ENCODE measurements at places on chromosomes 3 and 15. TPM values are rescaled to one million over a fixed set of nuclear protein-coding genes. Genes with fewer than 3 reads are reported as not detected.

DNA sequence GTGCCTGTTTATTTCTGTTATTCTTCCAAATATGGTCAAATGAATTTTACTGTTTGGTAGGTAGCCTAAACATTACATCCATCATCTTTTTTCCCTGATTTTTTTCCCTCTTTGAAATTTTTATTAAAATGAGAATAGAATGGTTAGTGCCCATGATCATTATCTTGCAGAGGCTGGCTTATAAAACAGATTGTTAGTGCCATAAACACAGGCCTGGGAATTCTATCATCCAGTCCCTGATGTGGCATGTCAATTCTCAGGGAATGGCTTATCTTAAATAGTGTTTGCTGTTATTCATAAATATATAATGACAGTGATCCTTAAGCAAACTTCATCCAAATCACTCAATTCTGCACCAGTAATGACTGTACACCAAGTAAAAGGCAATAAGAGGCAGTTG is 207.3 kb downstream of the TUSC7 start:
- no peak for DNase-seq

DNA sequence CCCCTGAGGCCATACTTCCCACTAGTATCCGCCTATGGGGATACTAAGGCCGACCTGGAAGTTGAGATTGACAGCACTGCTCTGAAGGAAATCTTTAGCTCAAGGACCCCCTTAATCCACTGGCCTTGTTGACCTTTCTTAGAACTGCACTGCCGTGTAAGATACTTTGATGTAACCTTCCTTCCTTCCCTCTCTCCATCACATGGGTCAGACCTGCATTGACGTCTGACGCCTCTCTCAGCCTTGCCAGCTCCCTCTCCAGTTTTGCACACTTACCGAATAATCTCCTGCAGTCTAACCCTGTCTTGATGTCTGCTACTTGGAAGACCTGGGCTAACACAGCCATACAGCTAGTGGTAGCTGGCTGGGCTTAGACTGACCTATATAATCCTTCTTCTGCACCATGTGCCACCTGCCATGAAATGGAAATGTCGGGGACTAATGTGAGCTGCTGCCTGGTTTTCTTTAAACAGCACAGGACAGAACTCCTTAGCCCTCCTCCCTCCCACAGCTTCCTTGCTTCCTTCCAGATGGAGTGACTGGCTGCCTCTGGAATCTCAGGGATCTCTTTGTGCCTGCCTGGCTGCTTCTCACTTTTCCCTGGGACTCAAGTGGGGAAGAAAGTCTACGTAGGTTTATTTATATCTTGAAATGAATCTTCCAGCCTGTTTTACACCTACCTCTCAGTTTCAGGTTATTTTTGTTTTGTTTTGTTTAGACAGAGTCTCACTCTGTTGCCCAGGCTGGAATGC is 39.2 kb upstream of the HERC1 start:
- peak; percentile 53 for DNase-seq

Gene C3orf80
- not detected for total RNA-seq

Gene TMC3
- not detected for total RNA-seq

Gene AP4E1
- 6.8 TPM for total RNA-seq
